GM12878 (cell line): ENCODE measurements at places on chromosomes 6 and 20.

- no peak for DNase-seq
Measured at GRCh38 chr6:169950558-169950957, 199.1 kb downstream of the ERMARD start.

- DNase-seq, result no peak
Measured at GRCh38 chr20:37956107-37956585, 53.2 kb downstream of the VSTM2L start.

DNA sequence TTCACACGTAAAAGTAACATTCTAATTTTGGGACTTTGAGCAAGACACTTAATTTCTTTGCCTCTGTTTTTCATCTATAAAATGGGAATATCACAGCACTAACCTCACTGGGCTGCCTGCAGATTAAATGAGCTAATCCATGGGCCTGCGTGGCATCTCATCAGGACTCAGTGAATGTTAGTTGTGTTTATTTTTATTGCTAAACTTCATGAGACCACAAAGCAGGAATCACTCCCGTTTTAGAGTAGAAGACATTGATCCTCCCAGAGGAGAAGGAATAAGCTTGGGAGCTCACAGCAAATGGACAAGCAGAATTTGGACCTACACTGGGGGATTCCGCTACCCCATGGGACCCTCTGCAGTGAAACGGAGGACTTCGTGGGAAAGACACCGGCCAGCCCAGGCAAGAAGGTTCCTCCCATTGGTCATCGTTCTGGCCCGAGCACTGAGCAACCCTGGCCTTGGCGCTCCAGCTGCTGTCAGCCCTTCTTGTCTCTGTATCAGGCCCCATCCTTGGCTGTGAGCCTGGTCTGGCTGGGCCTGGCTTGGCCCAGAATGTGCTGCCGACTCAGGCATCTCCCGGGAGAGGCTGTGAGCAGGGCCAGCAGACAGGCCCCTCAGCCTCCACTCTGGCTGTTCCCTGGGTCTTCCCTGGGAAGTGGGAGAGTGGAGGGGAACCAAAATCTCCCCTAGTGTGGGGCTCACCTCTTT lies 79.8 kb downstream of the NFATC2 start:
- DNase-seq, result no peak

- DNase-seq, result no peak
Measured at GRCh38 chr6:113616701-113617274, 240.4 kb upstream of the MARCKS start.

GRCh38 chr6:108312605-108313004 lies 17.8 kb downstream of the AFG1L start:
- DNase-seq, result no peak

- DNase-seq, result no peak
Measured at GRCh38 chr6:129513471-129513870, 196.5 kb downstream of the ARHGAP18 start.

- DNase-seq, result no peak
Measured at GRCh38 chr6:48817333-48818051, 645.6 kb downstream of the MMUT start.
